ENCODE measurements at places on chromosomes 7 and 10.

GRCh38 chr10:108913300-108913699 is 1010.0 kb downstream of the XPNPEP1 start:
- DNase-seq, result no peak

DNA sequence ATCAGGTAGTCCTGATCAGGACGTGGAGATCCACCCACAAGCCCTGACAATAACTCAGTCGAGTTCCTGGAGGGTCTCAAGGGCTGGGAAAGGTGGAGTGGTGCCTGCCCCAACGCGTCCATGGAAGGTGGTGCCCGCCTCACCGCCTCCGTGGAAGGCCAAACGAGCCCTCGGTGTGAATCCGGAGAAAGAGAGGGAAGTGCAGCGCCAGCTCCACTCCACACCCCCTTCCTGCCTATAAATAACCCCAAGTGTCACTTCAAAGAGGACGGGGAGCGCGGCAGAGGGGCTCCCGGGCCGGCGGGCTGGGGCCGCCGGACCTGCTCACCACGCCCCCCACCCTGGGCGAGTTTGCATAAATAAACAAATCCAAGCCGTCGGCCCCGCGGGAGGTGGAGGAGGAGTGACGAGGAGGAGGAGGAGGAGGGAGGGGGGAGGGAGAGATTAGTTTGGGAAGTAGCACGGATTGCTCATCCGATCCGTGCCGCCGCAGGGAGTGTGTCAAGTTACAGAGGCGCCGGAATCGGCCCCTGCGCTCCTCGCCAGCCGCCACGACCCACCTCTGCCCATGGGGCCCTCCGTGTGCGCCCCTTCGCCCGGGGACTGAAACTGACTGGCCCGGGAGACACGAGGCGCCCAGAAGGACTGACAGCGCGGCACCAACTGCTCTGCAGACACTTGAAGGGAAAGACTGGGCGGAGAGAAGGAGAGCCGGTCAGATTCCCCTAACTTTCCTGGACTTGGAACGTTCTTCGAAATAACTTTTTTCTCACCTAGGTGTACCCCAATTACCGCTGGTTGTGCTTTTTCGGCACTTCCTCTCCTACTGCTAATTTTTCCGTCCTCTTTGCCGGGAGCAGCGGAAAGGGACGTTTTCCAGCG is at the start of gene COL13A1:
Gene COL13A1, plus strand, starts transcription at position 473 of the 882 bp plus-strand sequence. CDS start 518 bp downstream, outside the sequence.
- peak; percentile 55 for DNase-seq

GRCh38 chr10:26780793-26781601 is 79.8 kb downstream of the ABI1 start:
- peak; percentile 85 for DNase-seq

DNA sequence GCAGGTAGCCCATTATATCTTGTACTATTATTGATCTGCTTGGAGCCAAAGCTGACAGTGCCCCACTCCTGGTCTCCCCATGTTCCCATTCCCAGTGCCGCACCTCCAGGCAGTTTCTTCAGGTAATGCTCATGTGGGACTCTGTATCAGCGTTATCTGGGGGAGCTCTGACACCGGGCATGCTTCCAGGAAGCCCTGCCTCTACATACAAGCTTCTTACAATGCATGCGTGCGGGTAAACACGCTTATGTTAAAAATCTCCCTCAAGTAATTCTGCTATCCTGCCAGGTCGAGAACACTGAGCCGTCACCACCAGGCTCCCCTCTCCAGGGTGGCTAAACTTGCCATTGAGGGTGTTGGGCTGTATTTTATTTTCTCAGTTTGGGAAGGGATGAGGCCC is 61.6 kb upstream of the LBX1 start:
- DNase-seq, result no peak

DNA sequence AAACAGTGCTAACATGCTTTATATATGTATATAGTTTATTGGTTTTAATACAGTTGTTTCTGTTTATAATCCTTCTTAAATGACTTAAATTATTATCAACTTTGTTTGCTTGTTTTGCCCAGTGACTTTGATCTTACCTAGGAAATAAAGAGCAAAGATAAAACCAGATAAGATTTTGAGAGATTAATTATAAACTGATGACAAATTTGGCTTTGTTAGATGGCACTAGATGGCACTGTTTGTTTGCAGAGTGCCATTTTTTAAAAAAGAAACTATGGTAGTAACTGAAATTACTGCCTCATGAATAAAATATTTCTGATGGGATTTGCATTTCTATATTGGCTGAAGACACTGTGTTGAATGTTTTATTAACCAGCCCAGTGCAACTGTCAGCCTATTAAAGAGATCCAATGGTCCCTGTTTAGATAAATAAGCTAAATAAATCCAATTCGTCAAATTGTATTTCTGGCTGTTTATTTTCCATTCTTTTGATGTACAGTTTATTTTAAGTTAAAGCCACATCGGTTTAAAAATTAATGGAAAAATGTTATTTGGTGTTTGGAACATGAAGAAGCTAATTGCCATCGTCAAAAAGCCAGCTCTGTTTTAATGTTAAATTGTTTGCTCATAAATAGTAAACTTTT is 28.7 kb downstream of the VTI1A start:
- no peak for DNase-seq

DNA sequence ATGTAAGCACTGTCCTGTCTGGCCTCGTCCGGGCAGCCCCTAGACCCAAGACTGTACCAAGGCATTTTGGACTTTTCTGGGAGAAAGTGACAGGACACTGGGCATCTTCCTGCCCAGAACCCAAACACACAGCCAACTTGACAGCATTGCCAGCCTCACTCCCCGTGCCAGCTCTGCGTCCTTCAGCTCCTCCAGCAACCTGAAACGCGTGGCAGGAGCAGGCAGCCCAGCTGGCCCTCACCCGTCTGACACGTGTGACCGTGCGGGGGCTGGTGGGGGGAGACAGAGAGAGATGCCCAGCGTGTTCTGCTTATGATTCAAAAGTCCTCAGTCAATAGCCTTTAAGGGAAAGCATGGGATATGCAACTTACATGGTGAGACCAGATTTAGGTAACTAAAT is 50.3 kb upstream of the SLC29A3 start:
- DNase-seq, result no peak

DNA sequence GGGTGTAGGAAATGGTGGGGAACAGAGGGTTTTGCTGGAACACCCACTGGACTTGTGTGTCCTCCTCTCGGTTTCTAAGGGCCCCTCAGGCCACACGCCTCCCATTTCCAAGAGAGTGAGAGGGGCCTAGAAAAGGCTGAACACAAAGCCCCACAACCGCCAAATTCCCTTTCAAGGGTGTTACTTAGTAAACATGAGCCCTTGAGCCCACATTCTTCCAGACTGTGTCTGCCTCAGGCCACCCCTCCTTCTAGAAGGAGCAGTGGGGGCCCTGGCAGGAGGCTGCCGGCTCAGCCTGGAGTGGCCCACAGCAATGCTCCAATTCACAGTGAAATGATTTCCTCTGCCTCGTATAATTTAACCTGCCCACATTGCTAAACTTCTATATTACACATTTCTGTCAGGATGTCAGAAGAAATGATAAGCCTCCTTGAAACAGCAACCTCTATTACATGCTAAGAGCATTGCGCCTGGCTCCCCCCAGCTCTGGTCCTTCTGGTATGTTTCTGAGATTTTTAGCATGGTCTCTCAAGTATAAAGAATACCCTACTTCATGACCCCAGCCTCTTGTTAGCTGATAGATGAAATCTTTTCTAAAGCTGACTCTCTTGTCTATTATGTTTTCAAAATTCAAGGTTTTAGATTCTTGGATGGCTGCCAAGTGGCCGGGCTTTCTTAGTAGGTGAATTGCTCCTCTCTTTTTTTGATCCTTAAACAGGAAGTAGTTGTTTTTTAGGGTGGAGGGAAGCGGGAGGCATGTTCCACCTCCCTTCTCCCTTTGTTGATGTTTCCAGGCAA is 673.9 kb upstream of the GALNT17 start:
- DNase-seq, result no peak

DNA sequence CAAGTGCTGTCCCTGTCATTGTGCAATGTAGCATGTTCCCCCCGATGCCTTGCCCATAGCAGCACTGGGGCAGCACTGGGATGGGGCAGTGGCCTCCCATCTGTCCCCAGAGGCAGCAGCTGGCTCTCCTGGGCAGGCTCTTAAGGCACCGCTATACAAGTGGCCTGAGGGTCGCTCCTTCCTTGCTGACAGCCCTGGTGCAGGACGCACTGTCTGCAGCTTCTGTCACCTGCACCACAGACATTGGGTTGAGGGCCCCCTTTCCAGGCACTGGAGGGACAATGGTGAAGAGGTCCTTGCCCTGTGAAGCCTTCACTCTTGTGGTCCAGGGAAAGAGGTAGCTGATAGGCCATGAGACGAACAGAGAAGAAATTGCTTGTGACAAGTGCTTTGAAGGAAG is 10.6 kb downstream of the CPSF4 start:
- peak; percentile 39 for DNase-seq

GRCh38 chr10:68550747-68551411 is 9.3 kb upstream of the TET1 start:
- peak; percentile 45 for DNase-seq

- peak; percentile 88 for DNase-seq
These were observed 4.3 kb downstream of the NOC3L start for GRCh38 chr10:94358480-94358879.

- DNase-seq, result peak; percentile 11
These were observed 1.0 kb downstream of the EIF3B start for GRCh38 chr7:2355705-2356008.

- peak; percentile 97 for DNase-seq
These were observed at the start of gene PPIA for GRCh38 chr7:44796504-44797328. PPIA (plus strand) TSS chr7:44796681; CDS start chr7:44796725, 44 bp downstream.

DNA sequence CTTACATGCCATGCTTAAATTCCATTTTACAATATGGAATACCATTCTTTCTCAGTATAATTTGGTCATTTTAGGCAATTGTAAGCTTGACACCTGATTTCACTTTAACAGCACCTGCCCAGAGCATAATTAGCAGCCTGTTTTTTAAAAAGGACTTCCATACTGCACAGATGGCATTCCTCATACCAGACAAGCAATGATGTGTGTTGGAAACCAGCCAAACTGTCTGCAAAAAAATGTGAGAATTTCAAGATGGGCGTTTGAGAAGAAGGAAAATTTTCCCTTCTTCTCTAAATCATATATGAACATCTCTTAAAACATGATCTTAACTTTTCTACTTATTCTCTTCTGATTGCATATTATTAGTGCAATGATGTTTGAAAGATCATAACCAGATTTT is 40.4 kb upstream of the AGMO start:
- DNase-seq, result no peak

GRCh38 chr7:112081778-112082177 is 124.4 kb downstream of the DOCK4 start:
- no peak for DNase-seq

DNA sequence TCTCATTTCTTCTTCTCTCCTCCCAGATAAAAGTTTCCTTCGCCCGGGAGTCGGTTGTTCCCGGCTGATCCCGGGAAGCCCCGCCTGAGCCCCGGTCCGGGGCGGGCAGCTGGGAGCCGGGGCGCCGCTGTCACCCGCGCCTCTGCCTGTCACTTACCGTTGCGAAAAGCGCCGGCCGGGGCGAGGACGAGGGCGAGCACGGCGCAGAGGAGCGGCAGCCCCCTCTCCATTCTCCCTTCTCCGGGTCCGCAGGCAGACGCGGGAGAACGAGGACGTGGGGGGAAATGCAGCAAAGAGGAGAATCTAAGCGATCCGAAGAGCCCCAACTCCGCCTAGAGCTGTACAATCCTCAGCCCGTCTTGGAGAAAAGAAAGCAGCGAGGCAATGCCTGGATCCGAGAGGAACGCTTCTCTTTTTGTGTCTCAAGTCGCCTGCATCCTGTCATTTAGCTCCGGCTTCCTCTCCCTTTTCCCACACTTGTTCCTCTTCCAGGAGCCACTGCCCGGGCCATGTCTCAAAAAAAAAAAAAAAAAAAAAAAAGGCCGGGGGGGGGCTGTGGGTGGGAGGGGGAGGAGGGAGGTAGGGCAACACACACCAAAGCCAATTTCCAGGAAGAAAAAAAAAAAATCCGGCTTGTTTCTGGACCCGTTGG is at the start of gene NRP1:
Gene NRP1, minus strand, starts transcription at position 515 of the 652 bp plus-strand sequence. Its CDS starts 285 bp downstream, at position 230.
- DNase-seq, result no peak

GRCh38 chr10:72242675-72243074 is 26.6 kb upstream of the ASCC1 start:
- no peak for DNase-seq

Data from RCC 7860 (cell line).